Stimulated activated CD4-positive, alpha-beta T cell treated with anti-CD3 and anti-CD28 coated beads, Interleukin-4, amount 100 ng/mL, for 48 hours (primary cell): ENCODE measurements at places on chromosomes 7 and 10.
A peak's percentile ranks its signal among the peaks of the same experiment; 100 is the strongest.

GRCh38 chr7:155306673-155307470 lies 9.2 kb downstream of the INSIG1 start:
- no peak for DNase-seq

GRCh38 chr10:16728266-16728665 lies 89.0 kb downstream of the RSU1 start:
- no peak for DNase-seq

- DNase-seq = no peak
These were observed 165.7 kb downstream of the PTPN20 start for GRCh38 chr10:47076949-47077361.

- peak; percentile 51 for DNase-seq
These were observed 15.3 kb upstream of the GPR146 start for GRCh38 chr7:1028775-1029636.

DNA sequence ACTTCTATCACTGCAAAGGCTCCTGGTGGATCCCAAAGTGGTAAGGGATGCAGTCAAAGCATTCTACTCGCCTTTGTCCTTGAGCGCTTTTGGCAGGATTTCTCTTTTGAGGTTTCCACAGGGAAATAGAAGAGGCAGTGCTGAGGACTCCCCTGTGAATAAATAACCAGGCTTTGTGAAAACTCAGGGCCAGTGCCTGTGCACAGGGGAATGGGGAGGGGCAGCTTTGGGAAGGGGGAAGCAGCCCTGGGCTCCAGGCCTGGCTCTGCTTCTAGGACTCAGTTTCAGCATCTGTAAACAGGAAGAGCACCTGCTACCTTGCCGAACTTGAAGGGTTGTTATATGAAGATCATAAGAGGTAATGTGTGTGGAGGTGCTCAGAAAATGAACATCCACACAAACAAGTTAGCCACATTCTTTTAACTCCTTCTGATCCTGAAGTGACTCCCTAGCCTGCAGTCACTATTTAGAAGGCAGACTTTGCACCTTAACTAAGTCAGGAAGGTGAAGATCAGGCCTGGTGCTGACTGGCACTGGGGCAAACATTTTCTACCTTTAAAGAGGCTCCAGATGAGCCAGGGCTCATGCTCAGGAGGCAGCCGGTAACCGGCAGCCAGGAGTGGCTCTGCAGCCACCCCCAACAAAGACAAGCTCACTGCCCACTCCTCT lies 22.5 kb upstream of the MMP21 start:
- no peak for DNase-seq

DNA sequence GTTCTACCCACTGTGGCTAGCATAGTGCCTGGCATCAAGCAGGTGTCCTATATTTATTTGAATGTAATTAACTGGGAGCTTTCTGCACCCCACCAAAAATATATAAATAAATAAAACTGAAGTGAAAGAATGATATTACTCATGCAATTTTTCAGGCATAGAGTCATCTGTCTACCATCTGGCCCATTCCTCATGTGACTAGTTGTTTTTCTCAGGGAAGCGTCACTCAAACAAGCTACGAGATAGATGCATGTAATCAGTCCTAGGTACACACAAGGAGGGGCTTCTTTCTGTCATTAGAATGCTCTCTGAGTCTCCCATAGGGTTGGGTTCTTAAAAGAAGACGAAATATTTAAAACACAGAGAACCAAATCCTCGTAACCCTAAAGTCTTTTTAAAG lies 255.5 kb upstream of the KMT2E start:
- DNase-seq = no peak

DNA sequence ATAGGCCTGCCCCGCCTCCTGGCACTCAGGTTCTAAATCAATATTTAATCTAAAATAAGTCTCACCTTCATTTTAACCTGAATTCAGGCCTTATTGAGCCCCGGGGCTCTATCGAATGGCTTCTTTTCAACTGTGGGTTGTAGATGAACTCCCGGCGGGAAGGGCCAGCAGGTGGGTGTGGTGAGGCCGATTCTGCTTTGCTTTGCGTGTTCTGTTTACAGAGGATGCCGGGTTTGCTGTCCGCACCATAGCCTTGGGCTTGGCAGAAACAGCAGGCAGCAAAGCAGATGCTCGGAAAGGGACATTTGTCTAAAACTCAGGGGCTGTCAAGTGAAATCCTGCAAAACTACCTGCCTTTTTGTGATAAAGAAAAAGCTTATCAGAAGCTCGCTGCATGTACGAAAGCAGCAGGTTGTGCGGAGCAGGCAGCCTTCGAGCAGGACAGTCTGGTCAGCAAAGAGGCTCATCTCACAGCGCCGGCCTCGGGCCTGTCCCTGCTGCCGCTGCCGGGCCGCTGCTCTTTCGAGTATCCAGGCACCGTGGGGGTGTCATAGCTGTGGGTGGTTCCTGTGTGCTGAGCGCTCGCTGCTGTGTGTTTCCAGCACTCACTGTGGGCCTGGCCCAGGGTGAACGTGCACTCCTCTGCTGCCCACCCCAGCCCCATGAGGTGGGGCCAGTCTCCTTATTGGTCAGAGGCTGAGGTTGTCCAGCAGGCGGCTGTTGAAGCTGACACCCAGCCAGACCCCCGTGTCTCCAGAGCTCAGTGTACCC lies 434.8 kb upstream of the FOXK1 start:
- DNase-seq = no peak

DNA sequence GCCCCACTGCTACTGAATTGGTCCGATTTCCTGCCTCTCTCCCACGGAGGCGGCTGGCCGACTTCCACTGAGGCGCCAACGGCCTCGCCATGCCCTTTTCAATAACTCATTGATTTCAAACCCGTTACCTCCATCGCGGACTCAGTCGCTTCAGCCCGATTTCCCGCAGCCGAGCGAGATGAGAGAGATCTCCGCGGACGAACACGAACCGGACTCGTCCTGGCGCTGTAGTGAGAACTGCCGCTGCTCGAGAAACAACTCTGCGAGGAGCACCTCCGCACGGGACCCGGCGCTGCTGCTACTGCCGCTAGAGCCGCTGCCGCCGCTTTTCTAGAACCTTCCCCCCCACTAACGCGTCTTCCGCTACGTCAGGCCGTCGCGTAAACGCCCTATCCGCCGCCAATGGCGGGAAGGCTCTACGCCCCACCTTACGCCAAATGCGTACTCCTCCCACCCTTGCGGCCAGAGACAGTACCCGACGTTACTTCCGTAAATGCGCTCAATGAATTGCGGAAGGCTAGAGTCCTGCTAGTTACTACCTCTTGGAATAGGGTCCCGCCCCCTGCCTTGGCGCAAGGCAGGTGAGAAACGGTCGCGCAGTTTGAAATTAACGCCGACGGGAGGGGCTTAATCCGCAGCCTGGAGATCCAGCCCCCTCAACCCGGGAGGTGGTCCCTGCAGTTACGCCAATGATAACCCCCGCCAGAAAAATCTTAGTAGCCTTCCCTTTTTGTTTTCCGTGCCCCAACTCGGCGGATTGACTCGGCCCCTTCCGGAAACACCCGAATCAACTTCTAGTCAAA lies at the start of gene HNRNPA2B1:
Gene HNRNPA2B1, minus strand, starts transcription at position 303 of the 803 bp plus-strand sequence. Its CDS starts 169 bp downstream, at position 134.
- peak; percentile 94 for DNase-seq

DNA sequence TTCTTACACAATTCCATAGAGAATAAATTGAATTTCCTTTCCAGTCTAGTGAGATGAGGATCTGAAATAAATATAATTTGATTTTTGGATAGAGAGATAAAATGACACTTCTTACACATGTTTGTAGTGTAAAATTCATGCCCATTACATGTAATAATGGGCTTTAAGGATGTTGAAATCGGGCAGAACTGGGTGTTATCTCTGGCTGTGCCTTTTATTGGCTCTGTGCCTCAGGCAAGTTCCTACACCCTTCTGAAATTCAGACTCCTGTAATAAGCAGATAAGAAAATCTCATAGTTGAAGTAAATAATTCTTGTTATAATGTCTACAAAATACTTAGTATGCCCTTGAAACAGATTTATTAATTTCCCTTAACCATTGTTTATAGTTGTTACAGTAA lies 125.6 kb downstream of the SEMA3A start:
- DNase-seq = no peak

DNA sequence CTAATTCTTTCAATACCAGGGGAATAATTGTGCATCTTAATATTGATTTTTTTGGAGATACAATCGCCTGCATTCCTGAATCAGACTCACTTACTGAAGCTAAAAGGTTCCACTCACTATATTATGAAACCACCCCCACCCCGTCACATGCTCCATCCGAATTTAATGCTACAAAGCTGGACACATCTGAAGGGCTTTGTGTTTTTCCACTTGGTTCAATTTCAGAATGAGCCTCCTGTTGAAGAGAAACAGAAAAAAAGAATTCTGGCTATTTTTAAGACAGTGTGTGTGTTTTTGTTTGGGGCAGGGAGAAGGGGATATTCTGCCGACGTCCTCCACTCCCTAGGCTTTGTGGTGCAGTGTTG lies 165.5 kb upstream of the TBX20 start:
- DNase-seq = no peak

DNA sequence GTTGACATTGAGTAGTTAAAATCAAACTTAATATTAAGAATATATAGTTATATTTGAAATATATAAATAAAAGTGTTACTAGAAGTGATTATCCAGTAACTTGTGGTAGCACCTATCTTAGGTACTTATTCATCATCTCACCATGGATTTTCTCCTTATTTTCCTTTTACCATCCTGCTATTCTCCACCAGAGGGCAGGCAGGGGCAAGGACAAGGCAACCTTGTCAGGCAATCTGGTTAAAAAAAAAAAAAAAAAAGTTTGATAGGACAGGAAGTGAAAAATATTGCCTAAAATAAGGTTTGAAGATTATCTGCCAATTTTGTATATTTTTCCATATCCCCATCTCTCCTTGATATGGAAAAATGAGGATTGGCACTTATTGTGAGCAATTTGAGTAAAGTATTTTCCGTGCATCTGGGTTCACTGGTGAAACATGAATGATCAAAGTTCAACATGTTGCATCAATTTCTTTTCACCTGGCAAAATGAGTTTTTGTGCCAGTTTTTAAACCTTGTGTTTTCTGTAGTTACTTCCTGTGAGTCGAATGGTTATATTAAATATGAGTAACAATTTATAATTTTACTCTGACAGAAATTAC lies 256.7 kb downstream of the AGMO start:
- no peak for DNase-seq

DNA sequence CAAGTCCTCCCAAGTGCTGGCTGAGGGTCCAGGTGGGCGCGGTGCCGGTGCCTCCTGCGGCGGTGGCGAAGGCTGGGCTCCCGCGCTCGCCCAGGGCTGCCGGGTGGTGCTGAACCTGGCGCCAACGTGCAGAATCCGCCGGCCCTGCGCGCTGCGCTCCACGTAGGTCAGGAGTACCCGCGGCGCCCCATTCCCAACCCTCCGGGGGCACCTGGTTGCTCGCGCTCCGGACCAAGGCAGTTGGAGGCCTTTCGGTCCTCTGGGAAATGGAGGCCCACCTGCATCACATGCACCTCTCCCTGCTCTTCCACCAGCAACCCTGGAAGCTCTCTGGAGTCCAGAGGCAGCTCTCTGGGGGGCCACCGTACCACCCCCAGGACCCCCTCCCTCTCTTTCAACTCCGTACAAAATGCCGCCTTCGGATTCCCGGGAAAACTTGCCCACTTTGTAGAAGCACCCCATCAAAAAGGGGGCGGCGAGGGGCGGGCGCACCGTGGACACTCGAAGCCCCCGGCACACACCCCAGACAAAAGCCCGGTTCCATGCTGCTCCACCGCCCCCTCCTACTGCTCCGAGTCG lies 745 bp downstream of the SLC16A9 start:
- DNase-seq = no peak

DNA sequence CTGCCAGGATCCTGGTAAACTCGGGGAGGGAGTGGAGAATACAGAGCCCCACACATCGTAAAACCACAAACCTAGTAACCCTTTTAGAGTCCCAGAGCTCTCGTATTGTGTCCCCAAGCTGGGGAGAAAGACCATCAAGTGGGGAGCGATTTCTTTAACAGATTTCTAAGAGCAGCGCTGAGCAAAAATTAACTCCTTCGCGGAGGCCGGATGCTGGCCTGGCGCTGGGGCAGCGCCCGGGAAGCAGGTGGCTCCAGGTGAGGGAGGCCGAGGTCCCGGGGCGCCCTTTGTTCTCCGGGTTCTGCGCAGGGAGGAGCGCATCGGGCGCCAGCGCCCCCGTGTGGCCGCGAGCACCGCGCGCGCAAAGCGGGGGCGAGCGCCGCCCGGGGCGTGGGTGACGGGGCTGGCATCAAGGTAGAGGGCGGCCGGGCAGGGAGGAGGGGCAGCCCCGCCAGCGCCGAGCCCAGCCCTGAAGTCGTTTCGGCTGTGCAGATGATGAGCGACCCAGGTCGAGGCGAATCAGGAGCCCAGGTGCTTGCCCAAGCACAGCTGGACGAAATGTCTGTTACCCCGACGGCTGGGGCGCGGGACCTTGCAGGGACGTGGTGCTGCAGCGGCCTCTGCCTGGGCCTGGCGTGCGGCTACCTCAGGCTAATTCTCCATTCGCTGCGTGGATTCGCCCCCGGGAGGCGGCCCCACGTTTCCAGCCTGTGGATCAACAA lies 10.4 kb upstream of the FGFR2 start:
- peak; percentile 18 for DNase-seq

DNA sequence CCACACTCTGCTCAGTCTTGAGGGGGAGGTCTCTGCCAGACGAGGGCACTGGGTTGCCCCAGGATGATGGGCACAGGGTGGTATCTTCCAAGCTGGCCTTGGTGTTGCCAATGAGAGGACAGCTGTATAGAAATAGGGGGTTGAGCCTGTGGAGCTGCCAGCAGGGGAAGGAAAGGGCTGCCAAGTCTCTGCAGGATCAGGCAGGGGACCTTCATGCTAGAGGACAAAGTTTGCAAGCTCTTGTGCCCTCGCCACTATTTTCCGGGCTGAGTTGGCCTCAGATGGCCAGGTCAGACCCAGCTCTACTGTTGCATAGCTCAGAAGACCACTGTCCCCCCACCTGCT lies 68.7 kb downstream of the ARHGAP22 start:
- no peak for DNase-seq

DNA sequence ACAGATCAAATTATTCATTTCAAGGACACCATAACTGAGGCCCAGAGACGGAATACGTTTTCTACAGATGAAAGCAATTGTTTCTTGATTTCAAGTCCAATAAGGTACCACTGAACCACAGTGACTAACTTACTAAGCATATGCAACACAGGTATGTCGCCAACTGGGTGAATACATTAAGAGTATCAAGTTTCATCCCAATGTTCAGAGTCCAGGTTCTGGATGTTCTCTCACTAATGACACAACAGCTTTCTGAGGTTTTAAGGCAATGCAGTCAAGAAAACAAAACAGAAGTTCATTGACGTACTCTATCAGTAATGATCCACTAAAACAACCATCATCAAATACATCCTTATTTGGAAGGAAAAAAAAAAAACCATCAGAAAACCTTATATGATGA lies 35.8 kb downstream of the NSUN6 start:
- no peak for DNase-seq
